ENCODE measurements at places on chromosomes 7 and 10.

GRCh38 chr10:115167751-115168150 lies 74.6 kb downstream of the ATRNL1 start:
- DNase-seq = no peak

- no peak for DNase-seq
Observed at GRCh38 chr7:157017149-157017548, 6.7 kb upstream of the MNX1 start.

DNA sequence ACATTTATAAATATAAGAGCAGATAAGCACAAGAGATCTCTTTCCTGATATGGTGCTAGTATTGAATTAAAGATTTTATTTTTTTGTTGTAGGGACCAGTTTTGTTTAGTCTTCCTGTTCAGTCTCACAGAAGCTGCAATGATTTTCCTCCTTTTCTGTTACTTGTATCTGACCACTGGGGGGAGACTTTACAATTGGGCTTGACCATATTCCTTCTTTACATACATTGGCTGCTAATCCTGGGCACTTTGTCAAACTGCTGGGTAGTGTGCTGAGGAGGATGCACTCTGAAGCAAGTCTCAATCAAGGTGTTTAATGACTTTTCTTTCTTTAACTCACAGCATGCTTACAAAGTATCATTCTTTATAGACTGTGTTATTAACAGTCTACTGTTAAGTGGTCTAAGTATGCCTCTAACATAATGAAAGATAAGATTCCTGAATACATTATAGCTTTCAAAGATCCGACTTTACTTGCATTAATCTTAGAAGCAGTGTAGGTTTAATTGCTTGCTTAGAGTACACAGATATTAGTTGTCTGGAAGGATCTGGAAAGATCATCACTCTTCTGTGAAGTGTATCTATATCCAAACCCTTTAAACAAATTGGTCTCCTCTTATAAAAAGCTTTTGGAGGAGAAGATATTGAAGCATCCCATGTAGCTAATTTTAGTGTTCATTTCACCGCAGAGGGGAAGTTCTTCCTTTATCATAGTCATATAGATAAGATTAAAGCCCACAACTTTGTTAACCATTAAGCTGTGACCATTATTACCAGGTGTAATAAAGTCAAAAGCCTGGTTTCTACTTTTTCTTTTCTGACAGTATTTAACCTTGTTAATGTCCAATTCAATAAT lies 3.1 kb downstream of the PALS2 start:
- DNase-seq = no peak

DNA sequence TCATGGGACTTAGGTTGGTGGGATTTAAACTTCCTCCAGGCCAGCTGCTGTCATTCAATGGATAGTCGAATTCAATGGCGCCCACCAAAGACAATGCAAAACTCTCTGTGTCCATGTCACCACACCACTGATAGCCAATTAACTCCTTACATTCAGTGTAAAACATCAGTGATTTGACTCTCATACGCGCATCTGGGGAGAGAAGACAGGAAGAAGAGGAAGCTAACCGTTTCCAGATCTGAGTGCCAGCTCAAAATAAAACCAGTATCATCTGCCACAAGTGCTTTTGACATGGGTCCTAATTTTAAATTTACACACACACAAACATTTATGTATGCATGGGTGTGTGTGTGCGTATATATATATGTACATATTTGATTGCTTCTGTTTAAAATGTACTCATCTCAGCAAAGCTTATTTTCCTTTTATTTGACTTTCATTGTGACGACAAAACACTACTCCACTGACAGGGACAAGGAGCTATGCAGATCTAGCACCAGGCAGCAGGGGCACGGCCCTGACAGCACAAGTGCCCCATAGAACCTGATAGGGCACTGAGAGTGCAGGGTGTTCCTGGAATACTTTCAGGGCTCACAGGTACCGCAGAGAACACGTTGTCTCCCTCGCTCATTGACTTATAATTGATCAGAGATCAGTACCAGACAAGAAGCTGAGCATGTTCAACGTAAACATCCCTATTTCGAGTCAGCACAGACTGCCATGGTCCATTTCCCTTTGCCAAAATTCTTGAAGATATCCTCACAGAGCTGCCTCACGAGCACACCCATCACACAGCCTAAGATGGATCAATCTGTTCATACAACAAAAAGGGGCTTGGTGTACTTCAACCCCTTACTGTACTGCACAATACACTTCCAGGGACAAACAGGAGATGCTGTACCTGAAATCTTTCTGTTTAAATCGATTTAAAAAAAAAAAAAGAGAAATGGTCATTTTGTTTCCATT lies 176.1 kb downstream of the COBL start:
- DNase-seq = no peak

DNA sequence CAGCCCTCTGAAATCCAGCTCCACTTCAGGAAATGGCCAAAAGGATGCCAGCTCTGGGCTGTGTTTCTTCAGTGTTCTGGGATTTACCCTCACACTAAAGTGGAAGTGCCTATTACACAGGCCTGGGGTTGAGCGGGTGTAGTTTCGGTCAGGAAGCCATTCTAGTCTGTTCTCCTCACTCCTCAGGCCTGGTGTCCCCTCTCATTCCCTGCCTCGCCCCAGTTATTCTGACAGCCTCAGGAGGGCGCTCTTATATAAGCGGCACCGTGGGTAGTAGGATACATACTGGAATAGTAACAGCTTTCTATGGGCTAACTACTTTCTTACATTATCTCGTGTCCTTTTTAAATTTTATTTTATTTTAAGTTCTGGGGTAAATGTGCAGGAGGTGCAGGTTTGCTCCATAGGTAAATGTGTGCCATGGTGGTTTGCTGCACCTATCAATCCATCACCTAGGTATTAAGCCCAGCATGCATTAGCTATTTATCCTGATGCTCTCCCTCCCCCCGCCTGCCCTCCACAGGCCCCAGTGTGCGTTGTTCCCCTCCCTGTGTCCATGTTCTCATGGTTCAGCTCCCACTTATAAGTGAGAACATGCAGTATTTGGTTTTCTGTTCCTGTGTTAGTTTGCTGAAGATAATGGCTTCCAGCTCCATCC lies 12.2 kb upstream of the LGI1 start:
- DNase-seq = no peak

DNA sequence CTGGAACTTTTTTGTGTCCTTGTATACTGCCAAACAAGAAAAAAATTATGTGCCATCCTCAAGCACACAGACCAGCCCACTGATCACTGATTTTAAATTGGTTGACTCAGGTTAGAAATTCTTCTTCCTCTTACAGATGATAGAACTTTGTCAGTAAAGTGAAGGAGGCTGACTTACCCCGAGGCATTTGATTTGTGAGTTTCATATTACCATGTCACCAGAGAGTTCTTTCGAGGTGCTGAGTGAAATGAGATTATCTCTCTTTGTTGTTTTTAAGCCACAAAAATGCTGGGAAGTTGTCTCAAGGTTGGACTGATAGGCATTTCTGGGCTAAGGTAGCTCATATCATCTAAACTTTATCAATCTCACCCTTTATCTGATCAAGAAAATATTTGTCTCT lies 78.8 kb upstream of the FAM180A start:
- no peak for DNase-seq

DNA sequence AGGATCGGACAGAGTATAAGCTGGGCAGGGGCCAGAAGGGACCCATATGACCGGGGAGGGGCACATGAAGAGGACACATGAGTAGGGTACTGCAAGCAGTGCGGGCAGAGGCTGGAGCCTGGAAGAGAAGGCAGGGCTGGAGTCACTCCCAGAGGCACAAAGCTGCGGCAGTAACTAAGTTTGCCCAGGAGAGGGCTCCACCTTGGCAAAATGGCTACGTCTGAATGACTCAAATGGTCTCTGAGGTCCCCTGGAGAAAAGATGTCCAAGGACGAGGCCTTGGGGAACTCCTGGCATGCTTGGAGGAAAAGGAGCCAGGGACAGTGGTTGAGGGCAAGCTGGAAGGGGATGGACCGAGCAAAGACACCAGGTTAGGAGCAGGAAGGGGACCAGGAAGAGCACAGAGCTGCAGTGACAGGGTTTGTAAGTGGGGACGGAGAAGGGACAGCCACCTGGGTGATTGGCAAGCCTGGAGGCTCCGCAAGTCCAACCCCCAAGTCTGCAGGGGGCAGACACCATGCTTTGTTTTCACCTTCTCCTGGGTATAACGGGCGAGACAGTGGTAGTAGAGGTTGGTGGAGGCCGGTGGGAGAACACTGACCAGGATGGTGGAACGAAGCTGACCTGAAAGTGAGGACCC lies 43.1 kb upstream of the LBX1 start:
- DNase-seq = peak; percentile 33
